ENCODE measurements at places on chromosomes 4 and X.

DNA sequence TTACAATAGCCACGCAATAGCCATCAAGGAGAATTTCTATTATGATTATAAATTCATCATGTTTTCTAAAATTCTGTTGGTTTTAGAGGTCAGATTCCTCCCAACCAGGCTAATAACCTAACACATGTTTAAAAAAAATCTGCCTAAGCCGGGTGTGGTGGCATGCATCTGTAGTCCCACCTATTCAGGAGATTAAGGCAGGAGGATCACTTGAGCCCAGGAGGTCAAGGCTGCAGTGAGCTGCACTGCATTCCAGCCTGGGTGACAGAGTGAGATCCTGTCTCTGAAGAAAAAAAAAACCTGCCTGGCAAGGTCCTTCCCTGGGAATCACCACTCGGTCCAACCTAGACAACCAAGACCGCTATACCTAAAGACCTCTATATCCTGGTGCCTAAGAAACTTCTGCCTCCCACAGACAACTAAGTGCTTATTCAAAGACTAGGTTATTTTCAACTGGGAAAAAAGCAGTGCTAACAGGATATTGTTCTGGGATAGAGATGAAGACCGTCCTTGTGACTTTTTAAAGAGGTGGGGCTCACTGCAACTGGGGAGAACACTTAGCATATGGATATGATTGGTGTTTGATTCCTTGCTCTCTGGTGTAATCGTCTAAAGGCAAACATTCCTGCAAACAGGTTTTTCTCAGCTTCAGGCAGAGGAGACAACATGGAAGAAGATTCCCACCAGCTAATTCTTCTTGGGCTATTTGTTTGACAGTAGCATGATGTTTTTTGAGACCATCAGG lies 18.2 kb downstream of the ATP1B4 start:
- DNase-seq = no peak

GRCh38 chr4:134388351-134388750 lies 186.8 kb upstream of the PABPC4L start:
- DNase-seq = no peak

GRCh38 chr4:128525387-128525786 lies 237.8 kb upstream of the PGRMC2 start:
- no peak for DNase-seq

- no peak for DNase-seq
Observed at GRCh38 chr4:136644279-136644678, 888.0 kb downstream of the PCDH18 start.

All from NCI-H1105 treated with DMSO at 0.1 percent for 48 hours (cell line).